ENCODE measurements at places on chromosomes 4 and X.

DNA sequence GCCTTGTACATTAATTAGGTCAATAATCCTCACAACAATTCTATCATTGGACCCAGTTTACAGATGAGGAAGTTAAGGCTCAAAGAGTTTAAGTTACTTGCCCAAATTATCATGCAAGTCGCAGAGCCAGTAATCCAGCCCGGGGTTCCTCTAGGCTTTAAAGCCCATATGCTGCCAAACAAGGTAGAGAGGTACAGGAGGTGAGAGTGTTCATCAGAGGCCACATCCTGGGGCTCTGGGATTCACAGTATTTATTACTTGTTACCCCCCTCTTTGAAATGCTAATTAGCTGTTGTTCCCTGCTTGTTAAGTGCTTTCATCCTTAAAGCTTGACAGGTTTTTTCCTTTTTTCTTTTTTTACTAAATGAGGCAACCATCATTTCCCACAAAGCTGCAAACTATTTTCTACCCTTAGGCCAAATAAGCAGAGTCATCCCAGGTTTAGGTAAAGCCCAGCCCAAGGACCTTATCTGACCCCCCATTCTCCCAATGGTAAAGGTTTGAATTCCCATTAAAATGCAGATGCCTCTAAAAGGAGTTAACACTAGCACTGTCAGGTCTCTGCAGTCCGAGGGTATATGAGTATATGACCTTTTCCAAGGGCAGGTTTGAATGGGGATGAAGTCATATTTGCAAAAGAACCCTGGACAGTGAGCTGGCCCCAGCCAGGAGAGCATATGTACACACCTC, 150.3 kb downstream of the SOX3 start:
- DNase-seq = no peak

DNA sequence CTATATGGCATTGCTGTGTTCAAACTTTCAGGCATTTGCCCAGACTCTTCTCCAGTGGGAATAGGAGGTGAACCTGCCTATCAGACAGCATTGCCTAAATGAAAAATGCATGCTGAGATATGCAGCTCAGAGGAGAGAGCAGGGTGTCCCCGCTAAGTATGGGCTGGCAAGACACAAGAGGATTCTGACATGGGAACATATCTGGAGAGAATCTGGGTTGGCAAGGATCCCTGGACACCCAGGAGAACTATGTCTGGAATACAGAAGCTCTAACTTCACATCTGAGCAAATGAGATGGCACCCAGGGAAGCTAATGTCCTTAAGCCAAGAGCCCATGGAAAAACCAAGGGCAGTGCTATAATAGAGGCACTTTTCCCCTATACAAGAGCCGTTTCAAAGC, 18.4 kb downstream of the PPARGC1A start:
- DNase-seq = no peak

- no peak for DNase-seq
Measured at GRCh38 chr4:185512516-185512915, 22.8 kb downstream of the PDLIM3 start.

DNA sequence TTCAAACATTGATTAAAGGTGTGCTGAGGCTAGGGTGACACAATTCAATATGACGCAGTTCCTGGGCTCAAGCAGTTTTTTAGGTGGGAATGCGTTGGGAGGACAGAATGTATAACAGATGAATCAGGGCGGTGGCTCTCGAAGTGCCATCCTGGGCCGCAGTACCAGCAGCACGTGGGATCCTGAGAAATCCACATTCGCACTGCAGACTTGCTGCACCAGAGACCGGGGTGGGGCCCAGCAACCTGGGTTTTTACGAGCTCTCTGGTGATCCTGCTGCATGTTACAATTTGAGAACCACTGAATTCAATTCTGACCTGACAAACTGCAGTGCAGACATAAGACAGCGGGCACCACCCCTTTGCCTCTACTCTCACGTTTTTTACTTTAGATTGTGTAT, 30.4 kb downstream of the FAM149A start:
- DNase-seq = no peak

DNA sequence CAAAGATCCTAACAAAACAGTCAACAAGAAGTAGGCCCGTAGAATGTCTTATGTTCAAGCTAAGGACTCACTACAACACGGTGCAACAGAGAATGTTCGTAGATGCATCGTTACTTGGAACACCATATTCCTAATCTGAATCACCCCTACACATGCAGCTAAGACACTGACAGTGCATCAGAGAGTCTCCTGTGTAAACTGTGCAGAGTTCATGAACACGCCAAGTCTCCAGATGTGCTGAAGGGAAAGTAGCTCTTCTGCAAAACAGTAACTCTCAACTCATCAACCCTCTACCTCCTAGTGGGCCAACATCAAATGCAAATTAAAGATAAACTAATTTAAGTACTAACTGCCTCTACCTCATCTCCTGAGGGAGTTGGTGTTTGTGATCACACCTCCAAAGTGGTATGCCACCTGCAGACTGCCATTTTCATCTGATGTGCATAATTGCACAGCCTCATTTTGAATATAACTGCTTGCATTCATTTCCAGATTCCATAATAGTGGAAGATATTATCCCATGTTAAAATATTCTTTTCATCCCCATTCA, 73.5 kb downstream of the MOSPD2 start:
- DNase-seq = no peak

DNA sequence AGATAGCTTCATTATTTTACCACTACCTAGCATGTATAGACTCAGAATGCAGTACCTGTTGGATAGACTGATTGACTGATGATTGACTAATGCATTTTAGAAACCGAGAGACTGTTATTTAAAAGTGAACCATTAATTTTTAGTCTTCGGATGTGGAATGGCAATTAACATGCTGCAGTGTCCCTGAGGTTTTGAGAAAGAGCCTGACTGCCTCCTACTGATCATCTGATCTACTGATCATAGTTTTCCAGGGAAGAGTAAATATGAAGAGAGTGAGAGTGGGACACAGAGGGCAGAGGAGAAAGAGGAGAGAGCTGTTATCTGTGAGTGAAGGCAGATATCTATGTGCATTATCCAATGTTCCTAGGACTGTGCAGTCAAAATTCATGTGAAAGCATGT, 764.7 kb downstream of the TRIML1 start:
- DNase-seq = no peak

DNA sequence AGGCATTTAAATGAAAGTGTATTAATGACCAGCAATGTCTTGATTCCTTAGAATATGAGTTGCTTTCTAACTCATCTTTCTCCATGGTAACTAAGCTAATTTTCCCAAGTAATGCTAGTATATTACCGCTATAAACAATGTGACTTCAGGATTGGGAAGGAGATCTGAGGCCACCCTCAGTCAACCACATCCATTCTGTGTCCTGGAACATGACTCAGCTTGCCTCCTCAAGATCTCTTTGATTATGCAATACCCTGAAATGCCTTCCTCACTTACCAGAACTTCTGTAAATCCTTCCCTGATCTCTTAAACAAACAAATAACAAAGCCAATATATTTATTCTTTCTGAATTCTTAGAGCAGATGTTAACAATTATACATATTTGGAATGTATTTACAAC, 1495.5 kb downstream of the PCDH18 start:
- no peak for DNase-seq

DNA sequence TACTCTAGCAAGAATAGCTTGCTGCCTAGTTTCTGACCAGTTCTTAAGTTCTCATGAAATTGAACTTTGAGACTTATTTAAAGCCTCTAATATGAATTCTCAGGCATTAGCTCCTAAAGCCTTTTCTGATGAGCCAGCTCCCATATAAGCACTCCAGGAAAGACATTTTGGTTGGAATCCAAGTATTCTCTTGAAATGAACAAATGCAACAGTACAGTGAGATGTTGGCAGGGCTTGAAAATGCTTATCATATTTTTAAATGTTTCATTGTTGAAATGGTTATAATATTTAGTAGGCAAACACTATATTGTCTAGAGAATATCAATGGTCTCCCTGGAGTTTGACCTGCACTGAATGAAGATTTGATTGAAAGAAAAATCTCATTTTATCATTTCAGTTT, 240.3 kb downstream of the ANK2 start:
- DNase-seq = no peak

DNA sequence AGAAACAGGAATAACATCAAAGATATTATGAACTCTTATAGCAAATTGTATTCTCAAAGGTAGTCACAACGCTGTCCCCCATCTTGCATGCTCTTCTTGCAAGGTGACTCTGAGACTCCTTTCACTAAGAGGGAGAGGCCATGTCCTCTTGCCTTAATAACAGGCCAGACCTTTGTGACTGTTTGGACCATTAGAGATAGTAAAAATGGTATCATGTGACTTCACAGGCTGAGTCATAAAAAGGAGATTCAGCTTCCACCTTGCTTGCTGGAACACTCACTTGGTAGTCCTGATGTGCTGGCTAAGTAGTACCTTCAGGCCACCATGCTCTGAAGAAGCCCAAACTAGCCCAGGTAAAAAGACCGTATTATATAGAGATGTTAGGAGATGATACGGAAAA, 143.8 kb downstream of the FBXW7 start:
- DNase-seq = no peak

DNA sequence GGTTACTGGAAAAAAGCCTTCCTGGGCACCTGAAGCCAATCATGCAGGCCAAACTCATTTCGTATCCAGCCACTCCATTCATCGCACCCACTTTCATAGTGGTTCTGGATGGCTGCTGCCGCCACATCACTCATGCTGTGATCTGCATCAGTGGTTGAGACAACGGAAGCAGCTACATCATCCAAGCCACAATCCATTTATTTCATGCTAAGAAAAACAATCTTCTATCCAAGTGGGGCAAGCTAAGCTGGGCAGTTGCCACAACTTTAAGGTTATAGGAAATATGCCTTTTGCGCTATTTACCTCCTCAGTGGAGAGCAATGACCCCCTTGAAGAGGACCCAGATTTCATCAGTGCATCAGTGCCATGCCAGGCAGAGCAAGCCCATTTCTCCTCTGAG, 124.6 kb downstream of the GRIA3 start:
- DNase-seq = no peak

Measured in CD4-positive, alpha-beta T cell treated with Interleukin-15 for 4 hours (primary cell).